Mesothelial cell of epicardium (in vitro differentiated cells): ENCODE measurements at places on chromosomes 5 and 9. TPM values are rescaled to one million over a fixed set of nuclear protein-coding genes. Genes with fewer than 3 reads are reported as not detected.

- H3K4me3 ChIP-seq = no peak overlapping the region
- DNase-seq = no peak
- H3K27ac ChIP-seq = no peak overlapping the region
- H3K36me3 ChIP-seq = peaks cover 3% of the 10 kb centered on the region
Measured at GRCh38 chr5:68757006-68757405, 336.8 kb upstream of the SLC30A5 start.

- H3K27ac ChIP-seq = no peak overlapping the region
- H3K4me3 ChIP-seq = no peak overlapping the region
- H3K36me3 ChIP-seq = no peaks in the 10 kb centered on the region
Measured at GRCh38 chr9:74645007-74645639, 148.0 kb downstream of the RORB start.

DNA sequence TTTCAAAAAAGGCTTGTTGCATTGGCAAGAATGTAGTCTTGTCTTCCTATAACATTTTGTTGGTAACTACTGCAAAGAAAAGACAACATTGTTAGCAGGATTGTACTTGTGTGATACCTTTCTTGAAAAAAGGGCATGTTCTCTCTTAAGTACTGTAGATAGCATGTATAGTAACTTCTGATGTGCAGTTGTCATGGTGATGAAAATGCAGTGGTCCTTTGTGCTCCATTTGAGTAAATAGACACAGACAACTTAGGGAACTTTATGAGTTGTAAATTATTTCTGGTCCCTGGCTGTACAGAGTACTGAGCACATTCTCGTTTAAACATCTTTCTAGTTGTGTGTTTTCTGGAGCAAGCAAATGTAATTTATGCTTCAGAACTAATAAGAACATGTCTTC is 103.3 kb downstream of the CD180 start:
- DNase-seq = no peak
- peaks cover 38% of the 10 kb centered on the region for H3K4me1 ChIP-seq
- H3K27ac ChIP-seq = peak overlapping the region; percentile 23
- no peaks in the 10 kb centered on the region for H3K27me3 ChIP-seq
- H3K4me3 ChIP-seq = no peak overlapping the region

- no peak for DNase-seq
- peaks cover 4% of the 10 kb centered on the region for H3K4me1 ChIP-seq
- H3K27ac ChIP-seq = no peak overlapping the region
- H3K27me3 ChIP-seq = no peaks in the 10 kb centered on the region
Measured at GRCh38 chr9:70983723-70984295, 137.6 kb downstream of the TRPM3 start.

- no peaks in the 10 kb centered on the region for H3K27me3 ChIP-seq
- H3K36me3 ChIP-seq = no peaks in the 10 kb centered on the region
- H3K4me1 ChIP-seq = peaks cover 7% of the 10 kb centered on the region
- DNase-seq = no peak
Measured at GRCh38 chr5:110588286-110588980, 138.0 kb downstream of the TMEM232 start.

- no peak overlapping the region for H3K4me3 ChIP-seq
- no peak overlapping the region for H3K27ac ChIP-seq
- no peaks in the 10 kb centered on the region for H3K27me3 ChIP-seq
Measured at GRCh38 chr5:106876665-106877194, 794.0 kb downstream of the EFNA5 start.

- H3K36me3 ChIP-seq = no peaks in the 10 kb centered on the region
- H3K27me3 ChIP-seq = peaks cover 13% of the 10 kb centered on the region
- no peak for DNase-seq
- H3K27ac ChIP-seq = no peak overlapping the region
Measured at GRCh38 chr5:152556784-152557183, 151.7 kb upstream of the NMUR2 start.

DNA sequence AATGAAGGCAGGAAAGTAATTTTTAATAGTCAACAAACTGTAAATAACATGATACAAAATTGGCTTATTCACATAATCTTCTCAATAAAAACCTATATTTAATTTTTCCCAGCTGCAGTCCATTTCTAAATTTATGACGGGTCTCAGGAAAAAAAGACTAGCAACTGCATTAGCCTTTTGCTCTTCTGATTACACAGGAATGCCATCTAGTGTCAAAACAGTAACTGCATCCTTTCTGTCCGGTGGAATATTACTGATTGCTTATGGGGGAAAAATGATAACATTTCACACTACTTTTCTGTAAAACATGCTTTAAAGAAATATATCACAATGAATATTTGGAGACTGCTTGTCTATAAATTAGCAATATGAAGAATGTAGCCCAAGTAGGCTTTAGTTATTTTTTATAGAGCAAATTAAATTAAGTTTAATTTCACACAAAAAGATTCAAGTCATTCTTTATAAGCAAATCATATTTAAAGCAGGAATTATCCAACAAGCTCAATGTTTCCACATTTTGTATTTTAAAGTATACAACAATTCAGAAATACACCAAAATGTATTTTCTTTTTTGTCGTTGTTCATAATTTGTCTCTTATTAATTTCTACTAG is 534.7 kb downstream of the CDH10 start:
- H3K27me3 ChIP-seq = no peaks in the 10 kb centered on the region
- H3K4me3 ChIP-seq = no peak overlapping the region
- H3K4me1 ChIP-seq = no peaks in the 10 kb centered on the region

- no peak overlapping the region for H3K4me3 ChIP-seq
- peaks cover 4% of the 10 kb centered on the region for H3K27me3 ChIP-seq
- no peak overlapping the region for H3K27ac ChIP-seq
- no peak for DNase-seq
Measured at GRCh38 chr5:36721664-36722235, 115.3 kb downstream of the SLC1A3 start.

DNA sequence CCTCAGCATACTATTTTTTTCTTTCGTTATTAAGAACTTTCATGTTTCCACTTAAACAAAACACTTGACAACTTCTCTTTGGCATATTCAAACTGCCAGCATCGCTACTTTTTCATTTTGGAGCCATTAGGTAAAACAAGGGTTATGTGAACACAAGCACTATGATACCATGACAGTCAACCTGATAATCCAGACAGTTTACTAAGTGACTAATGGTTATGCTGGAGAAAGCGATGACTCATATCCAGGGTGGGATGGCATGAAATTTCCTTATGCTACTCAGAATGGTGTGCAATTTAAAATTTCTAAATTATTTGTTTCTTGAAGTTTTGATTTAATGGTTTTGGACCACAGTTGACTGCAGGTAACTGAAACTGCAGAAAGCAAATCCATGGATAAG is 29.9 kb upstream of the PRSS3 start:
- H3K4me3 ChIP-seq = no peak overlapping the region
- no peaks in the 10 kb centered on the region for H3K27me3 ChIP-seq
- DNase-seq = no peak
- no peak overlapping the region for H3K27ac ChIP-seq
- no peaks in the 10 kb centered on the region for H3K4me1 ChIP-seq
- H3K36me3 ChIP-seq = no peaks in the 10 kb centered on the region

DNA sequence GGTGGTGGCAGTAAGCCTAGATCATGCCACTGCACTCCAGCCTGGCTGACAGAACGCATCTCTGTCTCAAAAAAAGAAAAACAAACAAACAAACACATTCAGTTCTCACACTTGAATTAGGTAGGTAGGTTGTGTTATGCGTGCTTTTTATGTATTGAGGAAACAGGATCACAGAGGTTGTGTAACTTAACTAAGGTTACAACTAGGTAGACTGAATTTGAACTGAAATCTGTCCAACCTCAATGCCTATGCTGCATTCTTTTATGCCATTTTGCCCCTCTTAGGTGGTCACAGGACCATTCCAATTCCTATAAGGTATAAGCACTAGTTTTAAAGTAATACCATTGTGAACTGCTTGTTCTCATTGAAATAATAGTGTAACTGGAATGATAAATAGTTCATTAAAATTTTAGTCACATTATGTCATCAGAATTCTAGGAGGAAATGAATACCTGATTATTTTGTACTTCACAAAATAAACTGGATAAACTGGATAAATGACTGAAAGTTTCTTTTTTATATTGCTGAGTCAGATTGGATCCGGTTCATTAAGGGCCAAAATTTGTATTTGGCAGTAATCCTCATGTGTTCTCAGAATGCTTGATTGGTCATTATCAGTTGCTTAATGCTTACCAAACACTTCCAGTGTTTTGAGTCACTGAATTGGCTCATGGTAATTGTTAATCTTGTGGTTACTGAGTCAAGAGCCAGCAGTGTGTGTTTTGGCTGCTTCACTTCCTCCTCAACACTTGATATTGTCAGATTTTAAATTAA is 7.1 kb downstream of the UBAP1 start:
- H3K36me3 ChIP-seq = peaks cover 7% of the 10 kb centered on the region
- H3K4me1 ChIP-seq = peaks cover 21% of the 10 kb centered on the region
- no peak for DNase-seq
- H3K27me3 ChIP-seq = no peaks in the 10 kb centered on the region
- no peak overlapping the region for H3K4me3 ChIP-seq

GRCh38 chr5:174832811-174833210 is 108.4 kb downstream of the MSX2 start:
- DNase-seq = no peak
- peaks cover 3% of the 10 kb centered on the region for H3K27me3 ChIP-seq
- no peak overlapping the region for H3K27ac ChIP-seq
- peaks cover 2% of the 10 kb centered on the region for H3K4me1 ChIP-seq
- H3K4me3 ChIP-seq = no peak overlapping the region

DNA sequence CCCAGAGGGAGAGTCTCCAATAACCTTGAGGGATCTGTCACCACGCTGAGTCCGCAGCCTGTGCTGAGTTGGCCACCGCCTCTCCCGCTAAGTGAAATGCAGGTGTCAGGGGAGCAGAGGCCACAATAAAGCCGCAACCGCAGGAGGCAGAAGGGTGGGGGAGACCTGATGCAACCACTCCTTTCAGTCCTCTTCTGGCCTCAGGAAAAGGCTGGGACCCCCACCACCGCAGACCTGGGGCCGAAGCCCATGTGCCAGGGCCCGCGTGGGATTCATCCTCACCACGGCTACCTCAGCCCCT is 576 bp downstream of the MAP1B start:
- peak overlapping the region; percentile 83 for H3K4me3 ChIP-seq
- peaks cover 1% of the 10 kb centered on the region for H3K36me3 ChIP-seq
- no peak for DNase-seq

- peaks cover 2% of the 10 kb centered on the region for H3K36me3 ChIP-seq
- no peak overlapping the region for H3K4me3 ChIP-seq
- peaks cover 23% of the 10 kb centered on the region for H3K4me1 ChIP-seq
- peak overlapping the region; percentile 69 for H3K27ac ChIP-seq
Measured at GRCh38 chr5:179696603-179697002, 2.2 kb upstream of the CANX start.

DNA sequence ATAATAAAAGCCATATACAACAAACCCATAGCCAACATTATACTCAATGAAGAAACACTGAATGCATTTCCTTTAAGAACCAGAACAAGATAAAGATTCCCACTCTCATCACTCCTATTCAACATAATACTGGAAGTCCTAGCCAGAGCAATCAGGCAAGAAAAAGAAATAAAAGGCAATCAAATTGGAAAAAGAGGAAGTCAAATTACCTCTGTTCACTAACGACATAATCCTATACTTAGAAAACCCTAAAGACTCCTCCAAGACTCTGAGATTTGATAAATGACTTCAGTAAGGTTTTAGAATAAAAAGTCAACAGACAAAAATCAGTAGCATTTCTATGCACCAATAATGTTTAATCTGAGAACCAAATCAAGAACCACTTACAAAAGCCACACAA is 36.6 kb upstream of the HTR4 start:
- no peaks in the 10 kb centered on the region for H3K27me3 ChIP-seq
- no peak overlapping the region for H3K4me3 ChIP-seq
- DNase-seq = no peak
- peaks cover 2% of the 10 kb centered on the region for H3K4me1 ChIP-seq
- no peak overlapping the region for H3K27ac ChIP-seq

DNA sequence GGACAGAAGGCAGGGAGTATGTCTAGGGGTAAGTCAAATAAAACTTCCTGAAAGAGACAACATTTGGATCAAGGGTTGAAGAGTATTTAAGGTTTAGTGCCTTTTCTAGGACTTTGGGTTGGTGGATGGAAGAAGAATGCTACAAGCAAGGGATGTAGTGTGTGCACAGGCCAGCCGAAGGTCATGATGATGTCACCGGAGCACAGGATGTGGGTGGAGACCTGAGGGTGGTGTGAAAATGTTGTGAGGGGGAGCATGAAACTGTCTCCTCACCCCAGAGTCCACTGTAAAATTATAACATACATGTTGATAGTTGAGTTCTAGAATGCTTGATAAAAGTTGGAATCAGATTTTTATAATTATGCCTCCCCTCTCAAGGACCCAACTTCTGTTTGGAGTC is 553.3 kb upstream of the SGCD start:
- no peak for DNase-seq
- H3K36me3 ChIP-seq = no peaks in the 10 kb centered on the region
- no peak overlapping the region for H3K4me3 ChIP-seq
- no peak overlapping the region for H3K27ac ChIP-seq
- H3K27me3 ChIP-seq = peaks cover 46% of the 10 kb centered on the region

The OR1Q1 gene
- total RNA-seq = not detected in 3 replicates

The PDCD1LG2 gene
- total RNA-seq = not detected in 3 replicates

The LCN1 gene
- total RNA-seq = not detected in 3 replicates

The CTSV gene
- 8.3 to 8.9 TPM (median 8.6 TPM) in 3 replicates for total RNA-seq

The WDR38 gene
- not detected in 3 replicates for total RNA-seq

The LHX6 gene
- 0.09 TPM in 1 of 3 replicates, not detected in the others for total RNA-seq
